Foreskin fibroblast (primary cell): ENCODE measurements at places on chromosomes 7 and 10.
A peak's percentile ranks its signal among the peaks of the same experiment; 100 is the strongest.

GRCh38 chr10:112227331-112227987, 43.9 kb upstream of the GPAM start:
- DNase-seq, result peak; percentile 19

GRCh38 chr10:124066781-124067714, 26.4 kb downstream of the CHST15 start:
- DNase-seq, result no peak

DNA sequence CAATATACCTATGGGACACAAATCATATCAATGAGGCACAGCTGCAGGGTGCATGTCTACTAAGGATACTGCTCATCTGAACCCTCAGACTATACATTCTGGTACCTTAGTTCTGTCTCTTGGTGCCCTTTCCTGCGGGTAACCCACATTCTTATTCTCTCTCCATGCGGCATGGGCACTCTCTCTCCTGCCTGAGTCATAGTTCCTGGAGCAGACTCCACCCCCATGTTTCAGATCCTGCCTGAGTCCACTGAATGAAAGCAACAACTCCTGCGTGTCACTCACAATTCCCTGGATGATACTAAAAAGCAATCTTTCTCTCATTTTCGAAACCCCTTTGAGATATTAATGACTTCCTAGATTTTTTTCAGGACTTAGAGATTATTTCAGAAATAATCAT, 653.1 kb upstream of the C7orf33 start:
- DNase-seq, result no peak

DNA sequence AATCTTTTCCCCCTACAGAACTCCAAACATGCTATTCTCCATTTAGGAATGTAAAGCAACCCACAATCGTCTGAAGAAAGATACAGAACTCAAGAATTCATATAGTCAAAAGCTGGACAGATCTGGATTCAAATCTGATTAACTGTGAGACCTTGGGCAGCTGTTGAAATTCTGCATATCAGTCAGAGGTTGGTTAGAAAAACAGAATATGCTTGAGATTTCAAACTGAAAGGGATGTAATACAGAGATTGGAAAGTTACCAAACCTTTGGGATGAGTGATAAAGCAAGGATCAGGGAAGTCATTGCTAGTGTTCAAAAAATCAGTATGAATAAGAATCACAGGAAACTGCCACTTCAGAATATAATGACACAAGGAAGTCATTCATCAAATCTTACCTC, 406.6 kb downstream of the HTR7 start:
- peak; percentile 49 for DNase-seq

DNA sequence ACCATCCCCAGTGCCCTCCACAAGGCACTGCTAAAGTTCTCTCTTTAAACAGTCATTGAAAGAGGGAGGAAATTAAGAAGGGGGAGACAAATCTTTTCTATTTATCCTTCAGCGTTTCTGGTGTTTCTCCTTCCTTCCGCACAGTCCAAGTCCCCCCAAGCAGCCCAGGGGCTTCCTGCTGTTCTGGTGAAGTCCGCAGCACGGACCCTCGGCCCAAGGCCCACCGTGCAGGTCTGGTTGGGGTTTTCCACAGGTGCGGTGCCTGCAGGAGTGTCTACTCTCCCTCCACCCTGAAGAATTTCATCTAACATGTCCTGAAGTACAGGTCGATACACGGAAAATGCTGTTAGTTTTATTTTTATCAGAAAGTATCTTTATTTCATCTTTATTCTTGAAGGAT, 34.1 kb upstream of the KNDC1 start:
- no peak for DNase-seq

GRCh38 chr10:51377070-51377931, 303.0 kb downstream of the PRKG1 start:
- DNase-seq, result no peak

DNA sequence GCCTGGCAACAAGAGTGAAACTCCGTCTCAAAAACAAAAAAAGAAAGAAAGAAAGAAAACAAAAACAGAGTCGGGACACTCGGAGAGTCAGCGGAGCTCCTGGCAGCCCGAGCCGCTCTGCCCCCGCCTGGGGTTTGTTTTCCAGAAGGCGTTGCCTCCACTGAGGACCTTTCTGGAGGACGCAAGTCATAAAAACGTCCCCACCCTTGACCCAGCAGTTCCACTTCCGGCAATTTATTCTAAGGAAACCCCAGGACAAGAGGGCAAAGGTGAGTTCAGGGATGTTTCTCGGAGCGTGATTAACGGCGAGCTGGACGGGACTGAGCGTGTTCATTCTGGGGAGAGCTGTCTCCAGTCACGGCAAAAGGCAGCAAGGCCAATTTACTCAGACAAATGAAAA, 27.0 kb upstream of the SUN1 start:
- DNase-seq, result no peak

DNA sequence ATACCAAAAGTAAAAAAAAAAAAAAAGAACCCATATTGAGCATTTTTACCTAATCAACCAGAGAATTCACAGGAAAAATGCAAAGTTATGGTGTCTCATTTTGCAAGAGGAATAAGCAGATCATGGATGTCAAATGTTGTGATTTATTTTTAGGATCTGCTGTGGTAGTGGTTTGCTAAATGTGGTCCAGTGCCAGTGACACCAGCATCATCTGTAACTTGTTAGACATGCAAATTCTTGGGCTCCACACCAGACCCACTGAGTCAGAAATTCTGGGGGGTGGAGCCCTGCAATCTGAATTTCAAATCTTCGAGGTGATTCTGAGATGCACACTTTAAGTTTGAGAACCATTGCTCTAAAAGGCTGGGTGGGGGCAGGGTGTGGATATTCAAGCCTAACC, 30.1 kb upstream of the ZEB1 start:
- peak; percentile 23 for DNase-seq

DNA sequence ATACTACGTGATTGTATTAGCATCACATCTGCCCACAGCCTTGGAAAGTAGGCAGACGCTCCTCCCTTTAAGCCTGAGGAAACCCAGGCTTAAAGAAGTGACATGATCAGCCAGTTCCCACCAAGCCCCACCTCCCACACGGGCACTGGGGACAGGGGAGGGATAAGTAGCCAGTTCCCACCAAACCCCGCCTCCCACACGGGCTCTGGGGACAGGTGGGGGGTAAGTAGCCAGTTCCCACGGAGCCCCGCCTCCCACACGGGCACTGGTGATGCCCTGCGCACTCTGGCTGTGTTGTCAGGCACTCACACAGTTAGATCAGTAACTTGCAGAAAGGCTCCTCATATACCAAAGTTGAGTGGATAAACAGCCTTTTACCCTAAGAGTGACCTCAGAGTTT, 606.8 kb downstream of the PTPRN2 start:
- no peak for DNase-seq

GRCh38 chr10:78756604-78757343, 312.0 kb upstream of the ZMIZ1 start:
- DNase-seq, result peak; percentile 96

- no peak for DNase-seq
Observed at GRCh38 chr7:47807126-47807525, 141.1 kb downstream of the PKD1L1 start.

- no peak for DNase-seq
Observed at GRCh38 chr10:43264965-43265798, 1.7 kb downstream of the RASGEF1A start.

DNA sequence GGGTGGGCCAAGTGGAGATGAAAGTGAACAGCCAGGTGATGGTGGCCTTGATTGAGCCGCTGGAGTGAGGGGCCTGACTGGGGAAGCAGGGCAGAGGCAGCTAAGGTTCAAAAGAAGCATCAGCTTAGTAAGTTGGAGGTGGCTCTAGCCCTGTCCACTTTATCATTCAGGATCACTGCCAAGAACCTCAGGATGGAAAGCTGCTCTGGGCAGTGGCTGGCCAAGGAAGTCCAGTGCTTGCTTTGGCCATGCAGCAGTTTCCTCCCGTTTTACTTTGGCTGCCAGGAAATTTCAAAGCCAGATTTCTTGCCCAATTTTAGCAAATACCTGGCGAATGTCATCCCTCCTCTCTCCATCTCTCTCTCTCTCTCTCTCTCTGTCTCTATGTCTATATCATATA, 384.9 kb downstream of the PLXNA4 start:
- DNase-seq, result no peak

DNA sequence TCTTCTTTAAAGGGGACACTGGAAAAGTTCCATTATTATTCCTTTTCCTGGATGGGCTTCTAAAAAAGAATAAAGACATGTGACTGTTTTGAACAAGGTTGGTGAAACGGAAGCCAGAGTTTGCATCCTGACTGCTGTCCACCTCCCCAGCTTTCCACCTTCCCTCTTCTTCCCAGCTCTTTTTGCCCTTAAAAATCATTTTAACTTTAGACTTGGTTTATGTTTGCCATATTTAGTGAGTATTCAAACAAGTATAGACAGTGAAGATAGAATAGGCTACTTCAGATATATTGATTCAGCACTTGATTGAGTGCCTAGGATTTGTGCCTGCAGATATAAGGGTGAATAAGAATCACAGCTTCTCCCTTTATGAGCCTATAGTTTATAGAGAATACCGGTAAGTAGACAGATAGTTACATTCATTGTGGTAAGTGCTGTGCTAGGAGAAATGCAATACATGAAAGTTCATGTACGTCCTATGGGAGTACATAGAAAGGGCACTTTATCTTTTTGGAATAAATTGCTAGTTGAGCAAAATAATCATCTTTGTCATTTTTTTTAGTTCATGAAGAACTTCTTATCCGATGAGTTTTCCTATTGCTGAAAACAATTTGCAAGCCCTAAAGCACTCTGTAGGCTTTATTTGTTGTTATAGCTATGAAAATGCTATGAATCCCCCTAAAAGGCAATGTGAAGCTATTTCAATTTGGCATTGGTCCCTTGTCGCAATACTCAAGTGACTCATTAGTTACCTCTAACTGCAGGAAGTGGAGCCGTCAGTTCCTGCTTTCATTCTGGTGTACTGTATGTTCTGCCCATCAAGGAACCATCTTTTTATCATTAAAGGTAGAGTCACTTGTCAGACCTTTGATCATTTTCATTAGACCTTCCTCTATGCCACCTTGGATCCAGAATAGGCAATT, 57.2 kb upstream of the STRIP2 start:
- DNase-seq, result peak; percentile 16

- DNase-seq, result no peak
Observed at GRCh38 chr10:71303569-71303907, 15.5 kb upstream of the SLC29A3 start.

GRCh38 chr10:66837335-66837734, 88.5 kb upstream of the LRRTM3 start:
- no peak for DNase-seq

- DNase-seq, result peak; percentile 92
Observed at GRCh38 chr10:101041252-101041761, 10.3 kb downstream of the SFXN3 start.

DNA sequence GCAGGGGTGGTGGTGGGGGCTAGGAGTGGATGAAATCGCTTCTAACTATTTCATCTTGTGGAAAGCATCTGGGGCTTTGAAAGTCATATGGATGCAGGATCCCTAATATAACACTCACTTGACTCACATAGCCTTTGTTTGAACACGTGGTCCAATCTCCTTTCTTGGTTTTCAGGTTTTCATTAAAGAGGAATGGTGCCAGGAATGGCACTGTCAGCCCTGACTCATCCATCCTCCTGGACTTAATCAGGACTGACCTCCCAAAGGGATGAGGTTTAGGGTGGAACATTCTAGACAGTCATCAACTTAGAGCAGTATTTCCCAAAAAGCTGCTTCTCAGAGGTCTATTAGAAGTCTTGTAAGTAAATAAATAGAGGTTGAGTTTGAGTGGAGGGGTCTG, 162.0 kb upstream of the PLXNA4 start:
- peak; percentile 98 for DNase-seq

GRCh38 chr7:129741743-129742213, 130.3 kb downstream of the NRF1 start:
- DNase-seq, result no peak

DNA sequence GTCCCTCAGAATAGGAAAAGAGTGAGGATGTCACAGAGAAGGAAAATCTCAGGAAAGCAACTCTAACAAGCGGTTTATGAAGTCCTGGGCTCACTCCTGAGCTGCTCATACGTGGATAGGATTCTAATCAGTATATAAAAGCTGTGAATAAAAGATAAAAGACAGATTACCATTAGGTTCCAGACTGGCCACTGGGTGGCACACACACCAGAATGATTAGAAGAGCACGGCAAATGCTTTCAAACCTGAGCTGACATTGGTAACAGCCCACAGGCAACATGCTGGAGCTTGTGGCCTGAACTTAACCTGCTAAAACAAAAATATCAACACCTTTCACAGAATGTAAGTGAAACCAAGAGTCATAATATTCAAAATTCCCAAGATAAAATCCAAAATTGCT, 370.8 kb downstream of the GRID1 start:
- peak; percentile 3 for DNase-seq

DNA sequence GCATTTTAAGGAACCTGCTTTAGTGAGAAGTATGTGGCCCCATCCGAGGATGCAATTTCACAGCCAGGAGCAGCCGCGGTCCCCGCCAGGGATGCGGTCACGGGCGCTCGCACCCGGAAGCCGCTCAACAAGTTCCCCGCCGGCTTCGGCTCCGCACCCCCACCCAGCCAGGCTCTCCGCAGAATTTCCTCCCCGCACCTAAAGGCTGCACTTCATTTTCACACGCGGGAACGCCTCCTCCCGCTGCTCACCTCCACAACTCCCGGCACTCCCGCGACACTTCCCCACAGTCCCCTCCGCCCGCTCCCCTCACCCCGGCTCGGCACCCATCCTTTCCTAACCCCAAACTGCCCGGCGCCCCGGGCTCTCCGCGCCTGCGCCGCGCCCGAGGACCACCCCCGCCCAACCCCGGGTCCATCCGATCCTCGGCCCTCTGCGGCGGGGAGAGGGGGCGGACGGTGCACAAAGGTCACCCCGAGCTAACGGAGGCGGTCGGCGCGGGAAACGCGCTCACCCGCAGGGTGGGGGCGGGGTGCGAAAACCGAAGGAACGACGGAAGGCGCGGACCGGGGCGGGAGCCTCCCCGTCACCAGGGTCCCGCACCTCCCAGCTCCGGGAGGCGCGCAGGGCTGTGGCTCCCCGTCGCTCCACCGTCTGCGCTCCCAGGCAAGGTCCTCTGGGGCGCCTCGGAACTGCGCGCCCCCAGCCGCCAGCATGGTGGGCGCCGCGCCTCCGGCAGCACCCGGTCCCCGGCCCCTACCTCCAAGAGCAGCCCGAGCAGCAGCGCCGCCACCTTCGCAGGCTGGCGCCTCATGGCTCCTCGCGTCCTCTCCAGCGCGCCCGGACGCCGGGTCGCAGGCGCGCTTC, 558 bp downstream of the VOPP1 start:
- DNase-seq, result peak; percentile 30

DNA sequence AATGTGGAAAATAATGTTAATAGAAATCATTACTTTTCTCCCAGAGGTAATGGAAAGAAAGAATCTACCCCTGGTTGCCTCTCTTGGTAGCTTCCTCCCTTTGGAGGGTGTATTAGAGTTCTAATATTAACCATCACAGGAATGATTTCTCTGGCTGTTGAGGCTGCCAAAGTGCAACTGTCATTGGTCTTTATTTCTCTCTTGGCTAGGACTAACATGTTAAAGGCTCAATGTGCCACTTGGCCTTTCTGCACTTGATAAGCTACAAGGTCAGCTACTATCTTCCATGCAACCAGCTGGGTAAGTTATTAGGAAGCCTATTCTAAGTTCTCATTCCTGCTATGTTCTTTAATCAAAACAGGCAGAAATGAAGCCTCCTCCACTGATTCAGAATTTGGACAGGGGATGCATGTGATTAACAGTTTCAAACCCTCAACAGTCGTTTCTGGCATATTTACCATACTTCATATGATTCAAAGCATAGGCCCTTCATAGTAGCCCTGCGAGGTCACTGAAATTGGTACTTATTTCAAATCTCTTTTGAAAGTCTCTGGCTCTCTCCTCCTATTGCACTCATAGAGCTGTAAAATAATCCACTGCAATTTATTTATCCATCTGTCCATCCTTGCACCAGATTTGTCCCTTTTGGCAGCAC, 645.0 kb downstream of the SORCS1 start:
- DNase-seq, result peak; percentile 17
